ENCODE measurements at places on chromosomes 3 and 15.
A peak's percentile ranks its signal among the peaks of the same experiment; 100 is the strongest.

GRCh38 chr15:41263891-41264351 is 32.9 kb downstream of the CHP1 start:
- DNase-seq = no peak

DNA sequence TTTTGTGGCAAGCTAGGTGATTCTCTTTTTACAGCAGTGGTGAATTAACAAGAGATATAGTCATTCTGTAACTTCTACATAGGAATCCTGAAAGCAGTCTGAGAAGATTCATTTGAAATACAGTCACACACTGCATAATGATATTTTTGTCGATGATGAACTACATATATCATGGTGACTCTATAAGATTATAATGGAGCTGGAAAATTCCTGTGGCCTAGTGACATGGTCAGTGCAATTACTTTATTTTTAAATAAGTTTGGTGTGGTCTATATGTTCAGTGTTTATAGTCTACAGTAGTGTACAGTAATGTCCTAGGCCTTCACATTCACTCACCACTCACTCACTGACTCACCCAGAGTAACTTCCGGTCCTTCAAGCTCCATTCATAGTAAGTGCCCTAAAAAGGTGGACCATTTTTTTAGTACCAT is 511.4 kb upstream of the MCTP2 start:
- no peak for DNase-seq

GRCh38 chr3:23712656-23713559 is 92.8 kb upstream of the UBE2E1 start:
- no peak for DNase-seq

DNA sequence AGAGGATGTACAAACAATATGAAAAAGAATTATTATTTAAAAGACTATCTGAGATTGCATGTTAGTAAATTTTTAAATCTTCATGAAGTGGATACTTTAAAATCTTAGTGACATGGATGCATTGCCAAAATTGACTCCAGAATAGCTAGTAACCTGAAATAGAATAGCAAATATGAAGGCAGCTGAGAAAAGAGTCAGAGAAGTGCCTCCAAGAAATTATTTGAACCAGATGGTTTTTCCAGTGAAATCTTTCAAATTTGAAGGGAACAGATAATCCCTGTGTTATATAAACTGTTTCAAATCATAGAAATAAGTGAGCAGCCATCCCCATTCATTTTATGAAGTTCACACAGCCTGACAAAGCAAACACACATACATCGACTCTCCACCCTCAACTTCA is 29.6 kb downstream of the FSIP1 start:
- no peak for DNase-seq

- DNase-seq = no peak
Observed at GRCh38 chr3:171159024-171159821, 132.7 kb upstream of the SLC2A2 start.

GRCh38 chr3:104738271-104738670 is 628.4 kb upstream of the ALCAM start:
- no peak for DNase-seq

- DNase-seq = no peak
Observed at GRCh38 chr3:134998855-134999254, 203.8 kb downstream of the EPHB1 start.

DNA sequence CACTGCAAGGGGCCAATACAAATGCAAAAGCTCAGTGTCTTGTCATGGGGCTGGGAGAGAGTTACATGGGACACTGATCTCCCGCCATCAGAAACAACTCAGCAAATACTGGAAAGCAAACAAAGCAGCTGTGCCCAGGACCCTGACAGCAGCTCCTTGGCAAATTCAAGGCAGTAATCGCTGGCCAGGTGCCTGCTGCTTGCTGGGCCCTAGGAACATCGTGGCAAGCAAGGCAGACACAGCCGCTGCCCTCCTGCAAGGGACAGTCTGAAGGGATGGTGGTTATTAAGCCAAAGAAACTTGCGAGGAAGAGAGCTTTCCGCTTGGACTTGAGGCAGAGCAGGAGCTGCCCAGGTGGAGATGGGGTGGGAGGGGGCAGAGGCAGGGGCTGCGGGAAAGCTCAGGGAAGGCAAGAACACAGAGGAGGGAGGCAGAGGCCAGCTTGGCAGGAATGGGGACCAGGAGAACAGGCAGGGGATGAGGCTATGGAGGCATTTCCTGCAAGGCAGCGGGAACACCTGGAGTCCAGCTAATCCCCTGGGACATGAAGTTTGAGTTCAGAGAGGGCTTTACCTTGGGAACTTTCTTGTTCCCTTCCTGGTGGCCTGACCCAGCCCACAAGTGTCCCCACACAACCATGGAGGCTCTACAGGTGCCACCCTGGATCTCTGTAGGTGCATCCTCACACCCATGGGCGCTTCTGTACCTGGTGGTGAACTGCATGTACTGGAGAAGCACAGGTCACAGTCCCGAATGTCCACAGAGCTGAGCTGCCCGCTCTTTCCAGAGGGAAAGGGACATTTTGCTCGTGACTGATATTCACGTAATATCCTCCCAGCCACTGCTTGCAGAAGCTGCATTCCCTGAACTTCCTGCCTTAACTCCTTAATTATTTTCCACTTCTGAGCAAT is 78.7 kb upstream of the ATP2B2 start:
- DNase-seq = no peak

DNA sequence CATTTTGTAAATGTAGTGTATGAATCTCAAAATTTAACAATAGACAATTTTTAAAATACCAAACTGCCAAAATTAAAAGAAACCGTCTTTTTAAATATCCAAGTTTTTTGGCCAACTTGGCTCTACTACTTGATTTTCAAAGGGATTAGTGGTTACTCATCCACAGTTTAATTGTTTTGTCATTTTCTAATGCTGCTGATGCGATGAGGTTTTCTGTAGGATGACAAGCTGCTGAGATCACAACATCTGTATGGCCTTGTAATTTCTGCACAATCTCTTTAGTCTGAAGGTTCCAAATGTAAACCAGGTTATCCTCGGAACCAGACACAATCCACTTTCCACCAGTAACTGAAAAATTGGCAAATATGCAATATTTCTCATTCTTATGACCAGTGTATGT is 1.5 kb downstream of the WDR5B start:
- no peak for DNase-seq

DNA sequence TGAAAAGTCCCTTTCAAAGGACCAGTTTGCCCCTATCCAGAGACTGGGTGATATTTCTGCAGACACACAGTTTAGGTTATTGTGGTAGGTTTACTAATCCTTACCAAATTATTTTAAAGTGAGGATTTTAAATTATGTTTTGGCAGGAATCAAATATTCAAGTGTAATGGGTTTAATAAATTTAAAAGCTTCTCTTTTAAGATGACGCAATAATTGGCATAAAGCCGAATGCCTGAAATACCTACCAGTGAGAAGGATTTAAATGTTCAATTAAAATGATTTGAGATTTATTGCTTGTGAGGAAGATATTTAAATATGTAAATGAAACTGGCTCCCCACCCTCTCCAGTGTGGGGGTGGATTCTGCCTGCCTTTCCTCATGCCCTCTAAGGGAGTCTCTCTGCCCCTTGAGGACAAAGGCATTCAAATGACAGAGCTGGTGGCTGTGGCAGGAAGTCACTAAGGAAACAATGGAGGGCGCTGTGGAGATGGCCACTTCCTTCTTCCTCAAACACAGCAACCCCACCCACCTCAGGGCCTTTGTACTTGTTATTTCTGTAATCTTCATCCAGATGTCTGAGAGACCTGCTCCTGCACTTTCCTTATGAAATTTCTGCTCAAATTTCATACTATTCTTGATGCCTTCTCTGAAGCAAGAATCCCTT is 131.7 kb downstream of the TNIK start:
- DNase-seq = peak; percentile 15

- DNase-seq = no peak
Observed at GRCh38 chr3:35643495-35643894, 4.2 kb downstream of the ARPP21 start.

- DNase-seq = no peak
Observed at GRCh38 chr3:121781611-121782010, 32.1 kb upstream of the GOLGB1 start.

DNA sequence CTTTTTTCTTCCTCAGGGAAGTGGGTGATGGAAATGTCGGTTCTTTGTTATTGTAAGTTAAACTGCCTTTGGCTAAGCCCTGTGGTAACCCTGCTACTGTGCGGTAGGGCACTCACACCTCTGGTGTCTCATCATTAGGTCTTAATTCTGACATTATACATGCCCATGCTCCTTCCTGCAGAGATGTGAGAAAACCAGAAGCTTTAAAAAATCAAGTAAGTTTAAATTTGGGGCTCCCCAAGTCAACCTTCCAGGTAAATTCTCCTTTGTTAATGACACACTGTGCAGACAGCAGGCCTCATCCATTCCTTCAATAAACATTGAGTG is 155.8 kb downstream of the FAM43A start:
- no peak for DNase-seq

DNA sequence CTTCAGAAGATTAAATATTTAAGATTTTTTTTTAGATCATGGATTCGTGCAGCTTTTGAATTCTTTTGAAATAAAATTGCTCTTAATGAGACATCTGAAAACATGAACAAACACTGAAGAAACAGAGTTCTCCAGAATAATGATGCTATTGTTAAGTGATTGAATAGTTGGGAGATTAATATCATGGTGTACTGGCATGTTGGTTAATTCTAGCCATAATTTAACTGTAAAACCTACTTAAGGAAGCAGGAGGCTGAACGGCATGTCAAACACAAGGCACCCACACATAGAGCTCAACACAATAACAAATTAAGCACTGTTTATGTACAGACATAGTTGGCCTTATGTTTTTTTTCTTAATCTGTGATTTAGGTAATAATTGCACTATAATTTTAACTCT is 185.6 kb downstream of the RBMS3 start:
- DNase-seq = no peak

DNA sequence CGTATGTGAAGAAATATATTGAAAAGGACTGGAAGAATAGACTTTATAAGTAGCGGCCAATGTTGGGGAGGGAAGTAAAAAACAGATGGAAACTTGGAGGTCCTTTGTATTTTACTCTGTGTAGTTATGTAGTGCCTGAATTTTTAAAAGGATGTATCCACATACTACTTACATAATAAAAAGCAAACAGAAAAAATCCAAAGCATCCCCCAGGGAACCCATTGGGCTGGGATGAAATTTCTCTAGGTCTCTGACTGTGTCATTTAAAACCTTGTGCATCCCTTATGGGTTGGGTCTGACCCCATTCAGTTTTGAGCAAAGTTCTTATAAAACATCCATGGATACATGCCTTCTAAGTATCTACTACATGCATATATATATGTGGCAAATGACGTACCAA is 141.1 kb downstream of the NR1D2 start:
- DNase-seq = no peak

Measured in stimulated activated CD4-positive, alpha-beta T cell treated with anti-CD3 and anti-CD28 coated beads, TNF-alpha, amount 100 ng/mL, for 48 hours (primary cell).